Stimulated activated CD4-positive, alpha-beta T cell treated with anti-CD3 and anti-CD28 coated beads, Interleukin-15, amount 100 ng/mL, for 48 hours (primary cell): ENCODE measurements at places on chromosomes 3 and 15.

GRCh38 chr3:149808209-149808829 lies 4.7 kb upstream of the RNF13 start:
- peak; percentile 14 for DNase-seq

GRCh38 chr15:65650312-65651041 lies 28.7 kb downstream of the SLC24A1 start:
- no peak for DNase-seq

GRCh38 chr3:197478746-197479668 lies 76.8 kb downstream of the BDH1 start:
- DNase-seq = no peak

GRCh38 chr3:190172751-190173150 lies 52.1 kb upstream of the P3H2 start:
- no peak for DNase-seq

DNA sequence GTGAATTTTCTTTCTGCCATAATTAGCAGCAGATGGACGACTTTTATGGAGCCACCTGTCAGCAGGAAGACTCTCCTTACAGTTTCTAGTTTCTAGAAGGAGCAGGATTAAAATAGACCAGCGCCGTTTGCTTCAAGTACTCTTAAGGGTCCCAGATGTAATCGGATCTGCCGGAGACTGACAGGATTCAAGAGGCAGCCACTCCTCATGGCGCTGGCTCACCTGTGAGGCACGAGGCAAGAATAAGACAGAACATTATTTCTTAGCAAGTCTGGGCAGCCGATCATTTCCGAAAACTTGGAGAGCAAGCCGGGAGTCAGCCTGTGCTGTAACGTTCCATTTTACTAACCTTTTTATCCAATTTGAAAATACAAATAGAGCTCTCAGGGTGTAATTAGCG lies 410.4 kb upstream of the RORA start:
- no peak for DNase-seq

DNA sequence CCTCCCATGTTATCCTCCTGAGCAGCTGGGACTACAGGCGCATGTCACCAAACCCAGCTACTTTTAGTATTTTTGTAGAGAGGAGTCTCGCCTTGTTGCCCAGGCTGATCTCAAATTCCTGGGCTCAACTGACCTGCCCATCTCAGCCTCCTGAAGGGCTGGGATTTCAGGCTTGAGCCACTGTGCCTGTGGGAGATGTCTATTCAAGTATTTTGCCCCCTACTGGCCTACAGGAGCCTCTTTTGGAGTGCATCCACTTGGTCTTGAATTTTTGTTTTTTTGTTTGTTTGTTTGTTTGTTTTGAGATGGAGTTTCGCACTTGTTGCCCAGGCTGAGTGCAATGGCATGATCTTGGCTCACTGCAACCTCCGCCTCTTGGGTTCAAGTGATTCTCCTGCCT lies 3.2 kb upstream of the DHX30 start:
- DNase-seq = no peak

DNA sequence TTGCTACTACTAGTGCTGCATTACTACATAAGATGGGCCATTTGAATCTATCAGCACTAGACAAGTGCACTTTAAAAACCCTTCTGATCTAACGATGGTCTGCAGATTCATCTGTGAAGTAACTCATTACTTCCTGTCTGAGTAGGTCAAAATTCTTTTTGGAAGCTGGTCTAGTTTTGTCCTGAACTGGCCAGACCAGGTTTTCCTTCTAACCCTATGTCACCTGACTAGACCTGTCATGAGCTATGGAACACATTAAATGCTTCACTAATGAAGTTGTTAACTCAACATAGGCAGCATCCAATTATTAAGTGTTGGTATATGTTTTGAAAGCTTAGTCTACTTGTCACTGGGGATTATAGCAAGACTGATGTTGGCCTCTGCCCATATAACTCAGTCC lies 10.1 kb upstream of the RBM5 start:
- no peak for DNase-seq

- no peak for DNase-seq
Measured at GRCh38 chr3:63067999-63068645, 192.9 kb upstream of the CADPS start.

- no peak for DNase-seq
Measured at GRCh38 chr3:29695201-29695600, 414.3 kb downstream of the RBMS3 start.

- DNase-seq = no peak
Measured at GRCh38 chr3:188188911-188189310, 35.0 kb downstream of the LPP start.

- no peak for DNase-seq
Measured at GRCh38 chr15:34804113-34804512, 8.8 kb upstream of the ACTC1 start.

GRCh38 chr3:114896978-114897377 lies 250.1 kb downstream of the ZBTB20 start:
- no peak for DNase-seq

DNA sequence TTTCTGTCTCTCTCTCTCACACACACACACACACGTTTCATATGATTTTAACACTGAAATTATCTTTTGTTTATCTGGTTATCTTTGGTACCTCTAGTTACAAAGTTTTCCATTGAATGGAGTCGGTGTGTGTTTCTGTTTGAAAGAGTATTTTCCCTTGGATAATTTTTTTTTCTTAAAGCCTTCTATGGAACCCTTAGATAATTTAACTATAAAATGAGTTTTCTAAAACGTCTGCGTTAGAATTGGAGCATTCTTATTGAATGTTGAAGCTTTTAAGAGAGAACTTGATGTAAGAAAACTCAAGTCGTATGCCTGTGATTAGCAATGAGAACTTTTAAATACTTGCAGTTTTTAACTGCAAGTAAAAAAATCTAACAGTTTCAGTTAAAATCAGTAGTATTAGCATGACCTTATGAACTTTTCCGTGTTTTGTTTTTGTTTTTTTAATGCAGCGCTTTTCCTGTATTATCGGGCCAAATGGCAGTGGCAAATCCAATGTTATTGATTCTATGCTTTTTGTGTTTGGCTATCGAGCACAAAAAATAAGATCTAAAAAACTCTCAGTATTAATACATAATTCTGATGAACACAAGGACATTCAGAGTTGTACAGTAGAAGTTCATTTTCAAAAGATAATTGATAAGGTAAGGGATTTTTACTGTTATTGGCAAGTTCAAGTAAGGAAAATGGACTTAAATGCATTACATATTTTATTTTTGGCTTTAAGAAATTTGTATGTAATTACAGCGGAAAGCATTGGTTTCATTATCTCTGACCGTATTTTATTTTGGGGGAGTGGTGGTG lies 3.0 kb downstream of the SMC4 start:
- no peak for DNase-seq

- DNase-seq = no peak
Measured at GRCh38 chr15:48645558-48646330, at the start of gene FBN1. Gene FBN1, minus strand, starts transcription at chr15:48645709. Its CDS starts 940 bp downstream, at chr15:48644769.

- DNase-seq = no peak
Measured at GRCh38 chr3:74614107-74614967, at the start of gene CNTN3. Gene CNTN3, minus strand, starts transcription at chr3:74614659. Its CDS starts 93,547 bp downstream, at chr3:74521112.

DNA sequence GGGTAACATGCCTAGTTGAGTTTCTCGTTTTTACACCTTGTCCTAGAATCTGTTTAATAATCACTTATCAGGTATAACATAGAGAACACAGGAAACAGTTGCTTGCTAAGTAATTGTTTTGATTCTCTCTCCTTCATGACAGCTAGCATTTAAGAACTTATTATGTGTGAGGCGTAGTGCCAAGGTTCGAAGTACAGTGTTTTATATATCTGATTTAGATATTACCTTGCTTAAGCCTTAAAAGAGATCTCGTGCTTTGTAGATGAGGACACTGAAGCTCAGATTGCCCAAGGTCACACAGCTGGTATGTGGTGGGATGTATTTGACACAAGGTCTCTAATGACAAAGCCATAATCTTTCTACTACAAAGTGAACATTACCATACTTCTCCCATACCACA lies 29.0 kb upstream of the IFT57 start:
- DNase-seq = no peak

- no peak for DNase-seq
Measured at GRCh38 chr3:53334742-53335141, 12.6 kb downstream of the DCP1A start.

DNA sequence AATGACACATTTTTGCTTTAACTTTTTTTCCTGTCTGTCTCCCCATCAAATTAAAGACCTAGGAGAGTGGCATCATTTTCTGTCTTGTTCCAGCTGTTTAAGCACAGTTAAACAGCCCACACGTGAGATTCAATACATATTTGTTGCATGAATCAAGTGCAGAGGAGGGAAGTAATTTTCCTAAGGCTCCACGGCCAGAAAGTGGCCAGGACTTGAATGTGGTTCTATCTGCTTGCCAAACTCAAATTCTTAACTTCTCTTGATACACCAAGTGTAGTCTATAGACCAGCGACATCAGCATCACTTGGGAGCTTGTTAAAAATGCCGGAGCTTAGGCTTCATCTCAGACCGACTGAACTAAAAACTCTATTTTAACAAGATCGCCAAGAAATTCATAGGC lies 724.8 kb upstream of the CFAP20DC start:
- no peak for DNase-seq

GRCh38 chr15:52097180-52097579 lies 15.4 kb downstream of the BCL2L10 start:
- DNase-seq = no peak

- DNase-seq = no peak
Measured at GRCh38 chr3:184981071-184981470, 169.1 kb downstream of the VPS8 start.

GRCh38 chr3:52006017-52006819 lies 10.5 kb upstream of the RPL29 start:
- no peak for DNase-seq

GRCh38 chr3:50648313-50648712 lies 26.4 kb upstream of the DOCK3 start:
- no peak for DNase-seq

- no peak for DNase-seq
Measured at GRCh38 chr3:165742351-165742750, 94.9 kb downstream of the BCHE start.

- DNase-seq = no peak
Measured at GRCh38 chr15:69662645-69663000, 210.0 kb downstream of the RPLP1 start.

GRCh38 chr3:127212231-127212630 lies 19.3 kb downstream of the PRR23E start:
- DNase-seq = no peak

GRCh38 chr3:50126287-50127211 lies 28.6 kb upstream of the SEMA3F start:
- no peak for DNase-seq

DNA sequence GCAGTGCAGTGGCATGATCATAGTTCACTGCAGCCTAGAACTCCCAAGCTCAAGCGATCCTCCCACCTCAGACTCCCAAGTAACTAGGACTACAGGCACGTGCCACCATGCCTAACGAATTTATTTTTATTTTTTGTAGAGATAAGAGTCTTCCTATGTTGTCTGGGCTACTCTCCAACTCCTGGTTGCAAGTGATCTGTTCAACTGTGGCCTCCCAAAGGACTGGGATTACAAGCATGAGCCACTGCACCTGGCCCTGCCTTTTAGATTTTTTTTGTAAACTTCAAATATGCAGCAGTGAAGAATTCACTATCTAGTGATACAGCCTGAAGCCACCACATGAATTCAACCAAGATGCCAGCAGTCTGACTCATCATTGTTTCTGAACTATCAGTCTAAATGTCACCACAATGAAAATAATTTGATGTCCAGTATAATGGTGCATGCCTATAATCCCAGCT lies 32.7 kb downstream of the UBXN7 start:
- DNase-seq = no peak

DNA sequence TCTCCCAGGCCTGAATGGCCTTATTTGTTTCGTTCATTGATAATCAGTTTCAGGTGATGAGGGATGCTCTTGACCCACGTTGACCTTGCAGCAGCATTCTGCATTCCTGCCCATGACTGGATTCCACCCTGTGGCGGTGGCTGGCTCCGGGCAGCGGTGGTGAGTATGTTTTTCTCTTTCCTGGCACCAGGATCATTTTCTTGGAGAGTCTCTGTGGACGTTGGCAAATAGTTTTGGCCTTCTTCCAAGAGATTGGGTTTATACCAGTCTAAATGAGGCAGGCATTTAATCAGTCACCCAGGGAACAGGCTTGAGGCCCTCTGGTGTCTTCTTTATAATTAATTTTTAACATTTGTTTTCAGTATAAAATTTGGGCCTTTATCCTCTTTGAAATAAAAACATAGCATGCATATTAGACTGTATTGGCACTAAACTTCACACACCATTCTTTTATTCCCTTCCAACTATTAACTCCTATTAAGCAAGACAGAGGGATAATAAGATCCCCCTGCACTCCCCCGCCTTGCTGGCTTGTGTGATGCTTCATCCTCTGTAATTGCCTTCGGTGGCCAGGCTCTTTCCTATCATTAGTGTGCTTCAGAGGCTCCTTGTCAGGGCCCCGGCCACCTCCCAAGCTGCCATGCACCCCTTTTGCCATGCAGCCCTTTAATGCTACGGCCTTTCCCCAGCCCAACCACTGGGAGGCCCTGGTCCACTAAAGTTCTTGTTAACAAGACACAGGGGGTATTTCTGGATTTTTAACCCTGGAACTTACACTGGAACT lies 176.2 kb upstream of the TOPAZ1 start:
- no peak for DNase-seq

DNA sequence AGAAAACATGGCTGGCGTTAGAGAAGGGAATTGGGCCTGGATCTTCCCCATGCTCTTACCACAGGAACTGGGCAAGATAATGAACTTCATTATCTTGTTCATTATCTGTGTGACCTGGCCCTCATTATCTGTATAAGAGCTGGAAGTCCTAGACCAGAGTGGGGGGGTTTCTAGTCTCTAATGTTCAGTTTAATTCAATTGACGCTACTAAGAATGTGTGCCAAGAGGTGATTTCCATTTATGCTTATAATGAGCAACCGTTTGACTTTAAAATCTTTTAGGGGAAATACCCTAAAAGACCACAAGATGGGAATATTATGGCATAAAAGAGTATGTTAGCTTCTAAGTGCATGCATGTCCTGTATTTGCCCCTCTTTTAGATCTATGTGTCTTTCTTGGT lies 59.1 kb upstream of the CSTA start:
- DNase-seq = no peak

- no peak for DNase-seq
Measured at GRCh38 chr3:48493203-48493501, 10.8 kb downstream of the SHISA5 start.

- no peak for DNase-seq
Measured at GRCh38 chr3:190721330-190721729, 141.2 kb downstream of the GMNC start.

- DNase-seq = no peak
Measured at GRCh38 chr3:127078626-127079025, 95.7 kb downstream of the PLXNA1 start.

DNA sequence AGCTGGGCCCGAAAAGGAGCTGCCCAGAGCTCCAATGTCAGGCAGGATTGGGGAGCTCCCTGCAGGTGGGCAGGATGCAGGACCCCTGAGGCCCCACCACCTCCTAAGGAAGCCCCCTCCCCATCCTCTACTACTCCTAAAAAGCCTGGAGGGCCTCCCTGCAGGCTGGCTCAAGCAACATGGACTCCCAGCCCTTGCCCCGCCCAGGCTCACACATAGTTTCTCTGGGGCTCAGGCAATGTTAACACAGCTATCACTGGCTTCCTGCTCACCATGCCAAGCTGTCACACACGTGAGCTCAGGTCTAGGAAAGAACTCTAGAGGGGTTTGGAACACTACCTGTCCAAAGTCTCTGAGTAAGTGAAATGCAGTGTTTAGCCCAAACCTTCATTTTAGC lies 65.4 kb upstream of the ZNF148 start:
- DNase-seq = no peak
